Suprapubic skin (tissue), 4 donors: ENCODE measurements at places on chromosomes 2 and 18.

DNA sequence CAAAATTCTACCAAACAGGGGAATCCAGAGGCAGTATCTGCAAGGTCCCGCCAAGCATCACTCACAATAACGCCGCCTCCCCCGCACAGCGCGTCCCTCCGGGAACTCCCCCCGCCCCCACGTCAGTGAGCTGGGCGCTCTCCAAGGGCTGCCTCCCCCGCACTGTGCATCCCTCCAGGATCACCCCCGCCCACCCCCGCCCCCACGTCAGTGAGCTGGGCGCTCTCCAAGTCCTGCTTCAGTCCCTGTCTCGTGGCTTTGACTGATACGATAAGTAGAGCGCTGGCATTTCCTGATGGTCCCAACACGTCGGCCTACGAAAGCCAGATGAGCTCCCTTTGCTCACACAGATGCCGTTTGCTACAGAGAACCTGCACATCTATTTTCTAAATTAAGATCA is 130.7 kb upstream of the TPO start:
- no peak for DNase-seq
- no peak overlapping the region for H3K4me3 ChIP-seq
- H3K4me1 ChIP-seq: no peaks in the 10 kb centered on the region
- H3K27me3 ChIP-seq: peaks cover 3% of the 10 kb centered on the region
- no peaks in the 10 kb centered on the region for H3K36me3 ChIP-seq
- no peak overlapping the region for H3K27ac ChIP-seq

- no peak for DNase-seq
- no peak overlapping the region for H3K4me3 ChIP-seq
These were observed 10.0 kb downstream of the PHOSPHO2 start for GRCh38 chr2:169704160-169704708.

DNA sequence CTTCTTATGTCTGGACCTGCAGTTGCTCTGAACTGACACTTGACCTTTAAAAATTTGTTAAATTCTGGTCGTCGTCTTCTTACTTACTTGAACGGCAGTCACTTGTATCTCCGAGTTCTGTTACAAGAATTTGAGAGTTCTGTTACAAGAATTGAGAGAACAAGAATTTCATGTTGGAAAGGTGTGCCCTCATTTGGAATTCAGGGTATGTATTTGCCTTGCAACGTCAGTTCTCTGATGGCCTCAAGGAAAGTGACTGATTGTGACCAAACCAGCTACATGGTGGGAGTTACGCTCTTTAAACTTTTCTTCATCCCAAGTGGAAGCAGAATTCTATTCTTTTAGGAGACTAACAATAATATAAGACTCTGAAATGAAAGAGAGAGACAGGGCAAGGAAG is 320.0 kb upstream of the TRIB2 start:
- no peaks in the 10 kb centered on the region for H3K36me3 ChIP-seq
- no peak for DNase-seq
- H3K27ac ChIP-seq: no peak overlapping the region
- H3K27me3 ChIP-seq: no peaks in the 10 kb centered on the region
- H3K4me1 ChIP-seq: peaks cover 21% of the 10 kb centered on the region

GRCh38 chr2:75525434-75526310 is 35.1 kb downstream of the EVA1A start:
- no peak overlapping the region for H3K4me3 ChIP-seq
- no peak for DNase-seq
- no peak overlapping the region for H3K27ac ChIP-seq
- no peaks in the 10 kb centered on the region for H3K4me1 ChIP-seq
- no peaks in the 10 kb centered on the region for H3K36me3 ChIP-seq

DNA sequence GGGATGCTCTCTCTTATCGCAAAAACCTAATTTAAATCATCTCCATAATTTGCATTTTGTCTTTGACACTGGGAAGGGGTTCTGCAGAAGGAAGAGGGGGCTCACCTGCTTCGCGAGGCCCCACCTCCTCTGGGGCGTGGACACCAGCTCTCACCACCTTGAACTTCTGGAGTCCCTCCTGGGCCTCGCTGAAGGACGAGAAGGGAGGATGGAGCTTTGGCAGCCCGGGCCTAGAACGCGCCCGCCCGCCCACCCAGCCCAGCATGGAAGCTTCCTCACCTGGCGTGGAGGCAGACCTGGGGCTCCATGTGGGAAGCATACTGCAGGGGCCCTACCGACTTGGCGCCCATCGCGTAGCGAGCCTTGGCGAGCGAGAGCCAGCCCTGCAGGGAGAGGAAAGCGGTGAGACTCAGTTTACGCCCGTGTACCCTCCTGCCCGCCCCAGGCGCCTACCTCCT is 1.1 kb upstream of the IMP4 start:
- peak overlapping the region; percentile 94 for H3K27ac ChIP-seq
- peaks cover 47% of the 10 kb centered on the region for H3K36me3 ChIP-seq
- H3K4me3 ChIP-seq: peak overlapping the region; percentile 68
